ENCODE measurements at places on chromosomes 5 and 9. TPM values are rescaled to one million over a fixed set of nuclear protein-coding genes. Genes with fewer than 3 reads are reported as not detected.

Gene TCERG1
- total RNA-seq: 147 TPM

DNA sequence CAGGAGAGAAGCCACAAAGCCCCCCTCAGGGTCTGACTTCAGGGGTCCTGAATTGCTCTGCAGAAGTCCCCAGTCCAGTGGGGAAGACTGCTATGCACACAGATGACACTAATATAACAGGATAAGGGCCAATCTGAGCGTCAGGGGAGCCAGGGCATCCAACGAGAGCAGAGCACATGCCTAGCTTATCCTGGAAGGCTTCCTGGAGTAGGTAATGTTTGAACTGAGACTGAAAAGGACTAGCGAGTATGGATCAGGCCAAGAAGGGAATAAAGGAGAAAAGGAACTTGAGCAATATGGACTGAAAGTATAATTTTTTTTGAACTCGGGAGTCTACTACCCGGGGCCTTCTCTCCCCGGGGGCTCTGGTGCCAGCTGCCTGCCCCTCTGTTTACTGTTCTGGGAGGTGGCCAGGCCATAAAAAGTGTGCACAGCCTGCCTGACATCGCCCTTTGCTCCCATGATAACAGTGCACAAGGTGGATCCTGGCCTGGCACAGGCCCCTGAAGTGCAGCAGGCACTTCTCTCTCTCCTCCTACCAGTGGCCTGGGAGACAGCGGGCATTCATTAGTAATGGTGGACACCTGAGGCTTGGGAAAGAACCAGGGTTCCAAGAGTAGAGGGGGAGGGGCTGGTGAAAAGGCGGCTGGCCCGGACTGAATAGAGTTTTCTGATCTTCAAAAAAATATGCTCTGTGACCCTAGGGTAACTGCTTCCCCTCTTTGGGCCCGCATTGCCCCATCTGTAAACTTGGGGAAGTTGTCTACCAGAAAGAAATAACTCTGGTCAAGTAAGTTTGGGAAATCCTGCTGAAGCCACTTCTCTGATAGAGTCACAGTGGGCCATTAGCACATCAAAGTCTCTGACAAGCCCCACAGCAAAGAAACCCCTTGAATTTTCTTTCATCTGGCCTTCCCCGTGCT lies 4.6 kb upstream of the SLC6A7 start:
- H3K4me1 ChIP-seq: peaks cover 13% of the 10 kb centered on the region
- no peak overlapping the region for H3K4me3 ChIP-seq
- H3K27me3 ChIP-seq: no peaks in the 10 kb centered on the region
- H3K27ac ChIP-seq: no peak overlapping the region
- no peaks in the 10 kb centered on the region for H3K36me3 ChIP-seq

DNA sequence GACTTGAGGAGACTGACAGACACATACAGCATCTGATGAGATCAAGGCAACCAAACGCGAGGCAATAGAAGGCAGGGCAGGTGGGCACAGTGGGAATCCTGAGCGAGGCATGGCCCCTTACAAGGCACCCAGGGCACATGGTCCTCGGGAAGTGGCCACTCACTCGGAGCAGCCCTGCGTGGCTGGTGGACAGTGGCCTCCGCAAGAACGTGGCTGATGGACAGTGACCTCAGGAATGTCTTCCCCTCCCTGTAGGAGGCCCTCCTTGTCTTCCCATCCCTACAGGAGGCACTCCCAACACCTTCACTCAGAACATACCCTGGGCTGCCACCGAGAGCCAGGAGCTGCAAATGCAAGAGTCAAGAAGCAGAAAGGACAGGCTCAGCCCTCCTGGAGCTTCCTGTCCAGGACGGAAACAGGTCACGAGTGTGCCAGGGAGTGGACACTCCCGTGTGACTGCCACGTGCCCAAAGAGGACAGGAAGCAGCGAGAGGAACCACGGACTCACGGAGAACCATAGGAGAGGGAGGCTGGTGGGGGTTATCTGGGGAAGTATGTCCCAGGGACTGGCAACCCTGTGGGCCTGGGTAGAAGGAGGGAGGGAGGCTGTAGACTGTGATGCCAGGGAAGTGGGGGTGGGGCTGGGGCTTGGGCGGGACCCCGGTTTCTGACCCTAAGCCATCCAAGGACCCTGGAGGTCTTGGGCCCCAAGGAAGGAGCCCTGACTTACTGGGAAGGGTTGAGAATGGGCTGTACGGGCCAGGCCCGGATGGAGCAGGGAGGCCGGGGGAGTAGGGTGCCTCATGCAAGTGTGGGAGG lies 321.9 kb upstream of the IRX4 start:
- peaks cover 2% of the 10 kb centered on the region for H3K27me3 ChIP-seq
- no peak overlapping the region for H3K27ac ChIP-seq
- H3K4me3 ChIP-seq: no peak overlapping the region
- DNase-seq: no peak

Gene MARVELD2
- 15.5 TPM for total RNA-seq

GRCh38 chr9:4831119-4831518 lies 38.4 kb downstream of the RCL1 start:
- no peak overlapping the region for H3K4me3 ChIP-seq
- no peak for DNase-seq
- H3K4me1 ChIP-seq: peaks cover 51% of the 10 kb centered on the region

DNA sequence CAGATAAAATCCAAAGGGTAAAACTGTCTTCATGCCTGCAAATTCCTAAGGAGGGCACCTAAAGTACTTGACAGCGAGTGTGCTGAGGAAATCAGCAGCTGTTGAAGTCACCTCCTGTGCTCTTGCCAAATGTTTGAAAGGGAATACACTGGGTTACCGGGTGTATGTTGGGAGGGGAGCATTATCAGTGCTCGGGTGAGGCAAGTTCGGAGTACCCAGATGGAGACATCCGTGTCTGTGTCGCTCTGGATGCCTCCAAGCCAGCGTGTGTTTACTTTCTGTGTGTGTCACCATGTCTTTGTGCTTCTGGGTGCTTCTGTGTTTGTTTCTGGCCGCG lies 727 bp upstream of the ADRB2 start:
- H3K27me3 ChIP-seq: no peaks in the 10 kb centered on the region
- peak overlapping the region; percentile 5 for H3K4me3 ChIP-seq
- peak overlapping the region; percentile 92 for H3K27ac ChIP-seq
- peaks cover 14% of the 10 kb centered on the region for H3K4me1 ChIP-seq
- no peaks in the 10 kb centered on the region for H3K36me3 ChIP-seq
- DNase-seq: peak; percentile 49

DNA sequence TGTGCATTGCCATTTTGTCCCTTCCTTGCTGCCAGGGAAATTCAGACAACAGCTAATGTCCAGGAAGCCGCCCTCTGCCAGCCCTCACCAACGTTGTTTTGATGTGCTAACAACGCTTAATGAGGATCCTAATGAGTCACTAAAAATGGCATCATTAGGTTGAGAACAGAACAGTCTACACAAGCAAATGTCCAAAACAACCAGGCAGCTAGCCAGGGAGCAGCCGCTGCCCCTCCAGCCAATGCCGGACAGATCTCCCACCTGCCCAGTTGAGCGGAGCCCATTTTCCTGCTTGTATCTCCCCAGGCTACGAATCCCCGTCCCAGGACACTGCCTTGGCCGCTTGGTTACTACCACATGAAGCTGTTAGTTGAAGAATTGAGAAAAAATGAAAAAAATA lies 40.4 kb upstream of the UNC5A start:
- H3K4me3 ChIP-seq: no peak overlapping the region
- H3K27ac ChIP-seq: no peak overlapping the region
- no peaks in the 10 kb centered on the region for H3K4me1 ChIP-seq
- no peak for DNase-seq
- H3K36me3 ChIP-seq: no peaks in the 10 kb centered on the region
- H3K27me3 ChIP-seq: no peaks in the 10 kb centered on the region

Gene CAMK4
- total RNA-seq: not detected

GRCh38 chr5:93915142-93915553 lies 173.7 kb upstream of the POU5F2 start:
- H3K27me3 ChIP-seq: no peaks in the 10 kb centered on the region
- H3K27ac ChIP-seq: no peak overlapping the region
- DNase-seq: no peak
- H3K4me1 ChIP-seq: no peaks in the 10 kb centered on the region

- H3K27ac ChIP-seq: no peak overlapping the region
- no peaks in the 10 kb centered on the region for H3K36me3 ChIP-seq
- no peak overlapping the region for H3K4me3 ChIP-seq
- H3K4me1 ChIP-seq: peaks cover 8% of the 10 kb centered on the region
Observed at GRCh38 chr5:39799242-39799641, 374.5 kb upstream of the DAB2 start.

GRCh38 chr5:149766460-149767280 lies 36.6 kb downstream of the PPARGC1B start:
- H3K27me3 ChIP-seq: no peaks in the 10 kb centered on the region
- no peaks in the 10 kb centered on the region for H3K4me1 ChIP-seq
- no peak for DNase-seq
- H3K36me3 ChIP-seq: no peaks in the 10 kb centered on the region

Gene FYB1
- 3.0 TPM for total RNA-seq
